ENCODE measurements at places on chromosomes 6 and 20. TPM values are rescaled to one million over a fixed set of nuclear protein-coding genes. Genes with fewer than 3 reads are reported as not detected.

DNA sequence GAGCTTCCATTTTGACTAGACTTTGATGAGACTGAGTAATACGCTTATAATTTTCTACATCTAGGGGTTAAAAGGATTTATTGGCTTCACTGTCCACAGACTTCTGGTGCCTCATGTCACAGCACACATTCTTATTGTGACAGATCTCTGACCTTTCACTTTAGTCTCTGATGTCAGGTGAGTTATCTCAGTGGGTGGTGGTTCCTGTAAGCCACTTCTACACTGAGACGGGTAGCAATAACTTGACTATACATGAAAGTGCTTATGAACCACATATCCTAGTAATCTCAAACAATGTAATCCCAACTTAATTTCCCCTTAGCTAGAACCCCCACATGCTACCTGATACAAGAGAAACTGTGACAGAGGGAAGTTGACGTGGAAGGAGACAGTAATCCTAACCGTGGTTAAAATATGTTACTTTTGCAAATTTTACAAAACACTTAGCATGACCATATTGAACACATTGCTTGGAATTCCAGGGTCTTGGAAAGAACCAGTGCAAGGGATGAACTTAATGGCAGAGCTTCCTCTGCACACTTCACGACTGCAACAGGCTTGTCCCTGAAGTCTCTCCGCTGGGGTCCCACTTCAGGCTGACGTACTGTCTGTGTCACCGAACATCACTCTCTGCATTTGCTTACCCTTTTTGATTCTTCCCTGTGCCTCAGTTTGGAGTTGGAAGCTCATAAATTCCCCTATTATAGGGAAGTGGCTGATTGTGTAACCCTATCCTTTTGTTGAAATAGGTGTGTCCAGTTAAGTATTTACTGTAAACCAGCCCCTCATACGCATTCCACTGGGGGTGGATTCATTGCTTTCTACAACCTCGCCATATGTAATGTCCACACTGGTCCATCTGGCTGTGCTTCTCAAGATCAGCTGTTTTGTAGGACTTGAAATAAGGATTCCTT, 6.4 kb upstream of the TRIM40 start:
- DNase-seq = no peak

- DNase-seq = no peak
Measured at GRCh38 chr20:16898433-16898832, 150.3 kb downstream of the OTOR start.

DNA sequence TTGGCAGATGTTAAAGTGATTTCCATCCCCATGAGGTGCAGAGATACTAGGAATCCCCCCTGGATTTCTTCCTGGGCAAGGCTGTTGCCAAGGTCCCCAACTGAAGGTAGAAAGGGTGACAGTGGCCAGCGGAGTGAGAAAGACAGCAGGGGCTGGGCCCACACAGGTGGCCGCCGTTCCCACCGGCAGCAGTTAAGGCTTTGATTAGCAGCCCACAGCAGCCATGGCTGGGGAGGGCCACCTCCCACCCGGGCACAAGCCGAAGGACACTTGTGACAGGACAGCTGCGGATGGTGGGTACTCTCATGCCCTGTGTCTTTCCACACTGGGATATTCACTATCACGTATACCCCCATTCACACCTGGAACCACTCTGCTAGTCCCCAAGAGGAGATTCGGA, 63.9 kb upstream of the CDYL start:
- peak; percentile 47 for DNase-seq

The DDO gene
- total RNA-seq = 3.2 TPM

The RIMS1 gene
- 2.1 TPM for total RNA-seq

DNA sequence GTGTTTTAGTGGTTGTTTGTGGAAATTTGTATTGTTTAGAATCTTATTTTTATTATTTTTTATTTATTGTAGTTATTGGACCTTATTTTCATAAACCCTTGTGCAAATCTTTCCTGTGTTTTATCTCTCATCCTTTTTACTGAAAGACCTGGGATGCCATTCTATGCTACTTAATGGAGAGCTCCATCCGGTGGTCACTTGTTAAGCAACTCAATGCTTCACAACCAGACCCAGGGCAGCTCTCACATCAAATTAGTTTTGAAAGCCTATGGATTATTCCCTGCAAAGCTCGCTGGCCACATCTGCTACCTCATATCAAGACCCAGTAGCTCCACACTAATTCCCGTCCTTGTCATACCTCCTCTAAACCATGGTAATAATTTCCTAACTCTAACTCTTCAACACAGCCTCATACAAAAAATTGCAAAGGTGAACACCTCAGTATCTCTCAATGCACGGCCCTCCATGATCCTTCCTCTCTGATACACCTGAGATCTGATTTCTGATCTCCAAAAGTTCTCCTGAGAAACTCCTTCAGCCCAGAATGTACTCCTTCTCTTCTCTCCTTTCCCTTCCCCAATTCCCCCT, 296.6 kb upstream of the MANEA start:
- DNase-seq = no peak

DNA sequence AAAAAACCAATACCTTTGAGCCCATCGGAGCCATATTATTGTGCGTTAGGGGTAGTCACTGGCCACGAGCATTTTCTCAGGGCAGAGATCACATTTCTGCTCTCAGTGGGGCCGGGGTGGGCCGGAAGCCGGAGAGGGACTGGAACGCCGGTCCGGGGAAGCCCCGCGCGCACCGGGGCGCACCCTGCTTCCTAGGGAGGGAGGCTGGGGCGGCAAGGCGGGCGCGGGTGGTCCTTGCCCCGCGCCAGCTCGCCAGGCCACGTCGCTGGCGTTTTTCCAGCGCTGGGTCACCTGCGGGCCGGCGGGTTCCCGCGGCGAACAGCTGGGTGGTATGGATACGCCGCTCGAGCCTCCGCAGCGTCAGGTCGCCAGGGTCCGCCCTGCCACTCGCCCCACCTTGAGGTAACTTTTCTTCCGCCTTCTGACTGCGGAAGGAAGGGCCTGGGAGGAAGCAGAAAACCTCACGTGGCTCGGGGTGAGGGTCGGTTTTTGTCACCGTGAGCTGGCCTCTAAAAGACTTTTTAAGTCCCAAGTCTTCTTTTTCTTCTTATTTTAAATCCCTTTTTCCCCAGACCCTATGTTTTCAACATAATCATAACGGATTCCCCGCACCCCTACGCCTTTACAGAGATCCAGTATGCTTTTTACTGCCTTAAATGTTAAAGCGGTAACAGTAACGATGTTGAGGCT, 2.7 kb upstream of the EEF1A1 start:
- DNase-seq = peak; percentile 91
